NK-92 treated with Interleukin-12 subunit alpha and Interleukin-12 subunit beta, amount 100 ng/mL, for 24 hours (cell line): ENCODE measurements at places on chromosomes 7 and 10.

DNA sequence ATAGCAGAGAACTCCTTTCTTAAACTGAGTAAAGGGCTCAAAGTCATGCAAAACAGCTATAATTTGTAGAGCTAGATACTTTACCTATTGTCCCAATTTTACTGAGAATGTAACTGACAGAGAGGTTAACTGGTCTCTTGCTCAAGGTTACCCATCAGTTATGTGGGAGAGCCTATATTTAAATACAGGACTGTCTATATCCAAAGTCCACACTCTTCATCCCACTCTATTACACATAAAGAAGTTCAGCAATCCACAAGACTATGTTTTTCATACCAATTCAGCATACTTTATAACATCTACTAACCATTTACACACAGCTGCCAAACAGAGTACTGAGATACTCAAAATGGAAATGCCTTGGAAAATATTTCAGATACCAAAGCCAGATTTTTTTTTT, 100.2 kb downstream of the MICU1 start:
- DNase-seq = no peak

- no peak for DNase-seq
Measured at GRCh38 chr10:23157239-23157681, 34.9 kb upstream of the PTF1A start.

- no peak for DNase-seq
Measured at GRCh38 chr7:41039981-41040380, 662.9 kb downstream of the INHBA start.

- DNase-seq = peak; percentile 51
Measured at GRCh38 chr7:149140831-149141230, 6.4 kb upstream of the ZNF398 start.

DNA sequence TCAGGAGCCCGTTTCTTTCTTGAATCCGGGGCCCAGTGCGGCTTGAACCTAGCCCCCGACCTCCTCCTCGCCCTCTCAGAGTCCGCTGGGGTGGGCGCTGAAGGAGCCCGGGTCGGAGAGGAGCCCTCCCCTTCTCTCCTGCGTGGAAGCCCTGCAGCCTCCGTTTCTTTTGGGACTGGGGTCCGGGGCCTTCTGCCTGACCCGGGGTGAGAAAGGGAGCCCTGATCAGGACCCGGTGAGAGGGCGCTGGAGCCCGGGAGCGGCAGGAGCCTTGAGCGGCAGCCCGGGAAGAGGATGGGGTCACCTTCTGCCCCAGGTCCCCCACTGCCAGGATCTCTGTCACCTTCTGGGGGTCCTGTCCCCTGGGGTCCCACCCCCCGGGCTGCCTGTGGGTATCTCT, 162.3 kb downstream of the ZNF33B start:
- DNase-seq = no peak

- no peak for DNase-seq
Measured at GRCh38 chr7:55441002-55441401, 75.9 kb downstream of the LANCL2 start.

DNA sequence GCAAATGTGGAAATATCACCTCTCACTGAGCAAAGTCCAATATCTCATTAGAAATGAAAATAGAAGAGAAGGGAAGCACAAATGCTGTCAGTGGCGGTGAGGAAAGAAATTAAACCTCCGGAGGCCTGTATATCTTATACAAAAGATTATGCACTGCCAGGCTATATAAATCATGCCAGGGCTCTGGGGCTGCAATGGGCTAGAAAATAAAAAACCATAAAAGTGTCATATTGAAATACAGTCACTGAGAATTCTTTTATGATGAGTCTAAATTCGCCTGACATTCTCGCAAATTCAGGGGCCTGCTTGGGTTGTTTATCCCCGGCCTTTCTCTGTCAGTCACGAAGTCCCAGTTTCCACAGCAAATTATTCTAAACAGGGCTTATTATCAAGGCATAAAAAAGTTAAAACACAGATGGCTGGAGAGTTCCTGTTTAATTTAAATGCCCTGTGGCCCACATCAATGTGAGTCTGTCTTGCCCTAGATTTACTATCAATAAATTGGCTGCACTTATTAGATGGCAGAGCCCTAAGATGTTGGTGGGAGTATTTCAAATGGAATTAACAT, 193.8 kb downstream of the SNX10 start:
- DNase-seq = no peak

- DNase-seq = no peak
Measured at GRCh38 chr7:39217783-39218182, 240.1 kb downstream of the POU6F2 start.

DNA sequence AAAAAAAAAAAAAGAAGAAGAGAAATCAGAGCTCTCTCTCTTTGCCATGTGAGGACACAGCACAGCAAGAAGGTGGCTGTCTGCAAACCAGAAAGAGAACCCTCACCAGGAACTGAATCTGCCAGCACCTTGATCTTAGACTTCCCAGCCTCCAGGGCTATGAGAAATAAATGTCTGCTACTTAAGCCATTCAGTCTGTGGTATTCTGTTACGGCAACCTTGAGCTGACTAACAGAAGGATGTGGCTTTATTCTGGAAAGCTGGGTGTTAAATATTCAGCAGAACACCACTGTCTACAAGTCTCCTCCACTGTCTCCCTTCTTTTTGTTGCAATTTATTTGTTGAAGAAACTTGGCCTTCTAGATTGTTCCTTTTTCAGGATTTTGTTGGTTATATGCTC, 5.0 kb downstream of the COL26A1 start:
- no peak for DNase-seq

- DNase-seq = no peak
Measured at GRCh38 chr7:30281791-30282190, 2.6 kb upstream of the ZNRF2 start.

GRCh38 chr10:22438711-22439110, 93.4 kb downstream of the SPAG6 start:
- DNase-seq = no peak

DNA sequence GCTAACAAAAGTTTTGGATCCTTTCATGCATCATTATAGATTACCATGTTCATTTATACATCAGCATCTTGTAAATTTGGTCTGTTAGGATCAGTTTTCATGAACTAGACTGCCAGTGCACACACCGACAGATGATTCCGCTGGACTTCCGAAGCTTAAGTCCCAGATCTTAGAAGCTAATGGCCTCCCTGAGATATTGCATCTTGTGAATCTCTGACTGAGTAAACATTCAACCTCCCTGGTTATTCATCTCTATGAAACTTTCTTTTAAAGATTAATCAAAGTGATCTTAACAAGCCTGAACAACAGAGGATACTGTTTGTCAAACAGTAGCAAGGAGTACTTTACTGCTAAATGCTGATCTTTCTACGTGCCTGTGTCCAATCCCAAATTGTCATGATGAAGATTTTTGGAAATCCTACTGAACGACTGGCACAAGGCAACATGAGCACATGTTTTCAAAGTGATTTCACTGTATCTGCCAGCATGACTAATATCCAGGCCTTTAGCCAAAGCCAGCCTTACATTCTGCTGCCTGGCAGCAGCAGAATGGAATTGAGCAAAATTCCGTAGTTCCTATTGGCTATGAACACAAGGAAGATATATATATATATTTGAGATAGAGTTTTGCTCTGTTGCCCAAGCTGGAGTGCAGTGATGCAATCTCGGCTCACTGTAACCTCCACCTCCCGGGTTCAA, 91.3 kb upstream of the ANK3 start:
- DNase-seq = no peak

- no peak for DNase-seq
Measured at GRCh38 chr7:140617081-140617480, 23.5 kb downstream of the DENND2A start.

DNA sequence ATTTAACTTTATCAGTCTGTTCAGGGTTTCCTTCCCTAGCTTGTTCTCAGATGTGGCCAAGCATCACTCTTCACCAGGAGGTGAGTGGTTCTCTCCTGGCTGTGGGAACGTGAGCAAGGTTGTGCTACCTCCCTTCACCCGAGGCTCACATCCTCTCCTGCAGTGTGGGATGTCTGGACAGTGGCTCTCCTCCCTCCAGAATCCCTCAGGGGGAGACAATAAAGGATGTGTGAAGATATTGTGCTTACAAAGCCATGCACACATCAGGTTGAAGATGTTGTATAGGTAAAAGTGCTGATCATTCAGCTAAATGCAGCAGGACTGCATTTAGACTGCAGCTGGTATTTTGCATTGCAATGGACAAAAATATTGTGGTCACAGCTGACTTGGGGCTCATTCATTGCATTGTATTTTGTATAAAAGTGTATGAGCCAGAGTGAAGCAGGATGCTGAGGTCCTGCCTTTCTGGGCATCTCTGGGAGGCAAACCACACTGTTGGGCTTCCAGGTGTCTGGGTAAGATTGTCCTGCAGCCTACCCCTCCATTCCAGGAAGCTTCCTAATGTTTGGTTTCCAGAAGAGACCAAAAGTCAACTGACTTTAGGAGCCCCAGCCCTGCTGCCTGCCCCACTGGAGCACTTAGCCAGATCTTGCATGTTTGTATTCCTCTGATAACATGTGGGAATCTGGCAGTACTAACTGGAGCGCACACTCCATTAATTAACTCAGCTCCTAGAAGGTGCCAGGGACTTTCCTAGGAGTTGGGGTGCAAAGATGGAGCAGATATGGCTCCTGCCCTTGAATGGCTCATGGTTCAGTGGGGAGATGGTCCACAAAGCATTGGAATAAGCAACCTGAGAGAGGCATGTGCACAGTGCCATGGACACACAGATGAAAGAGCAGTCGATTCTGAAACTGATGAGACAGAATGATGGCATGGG, 292.5 kb upstream of the ZNF32 start:
- no peak for DNase-seq

DNA sequence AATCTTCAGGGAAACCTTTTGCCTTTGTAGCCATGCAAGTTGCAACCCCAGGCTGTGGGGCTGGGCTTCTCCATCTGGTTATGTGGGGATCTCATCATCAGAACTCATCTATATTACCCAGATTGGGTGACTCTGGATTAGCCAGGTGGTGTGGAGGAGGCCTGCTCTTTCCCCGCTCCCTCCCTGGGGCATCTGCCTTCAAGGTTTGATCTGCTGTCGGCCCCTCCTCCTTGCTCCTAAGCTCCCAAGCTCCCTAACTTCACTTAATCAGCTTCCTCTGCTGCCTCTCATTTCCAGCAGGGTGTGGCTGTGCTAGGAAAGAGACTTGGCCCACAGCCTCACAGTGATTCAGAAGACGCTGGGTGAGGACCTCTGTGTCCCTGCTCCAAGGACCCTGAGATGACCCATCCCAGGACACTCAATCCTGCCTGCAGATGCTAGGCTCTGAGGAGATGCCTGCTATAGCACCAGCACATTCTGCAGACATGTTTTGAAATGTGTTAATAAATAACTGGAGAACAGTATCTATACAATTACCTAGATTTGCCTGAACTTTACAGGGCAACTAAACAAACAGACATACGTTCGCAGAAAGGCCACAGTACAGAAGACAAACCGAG, 392.1 kb upstream of the PODXL start:
- no peak for DNase-seq

DNA sequence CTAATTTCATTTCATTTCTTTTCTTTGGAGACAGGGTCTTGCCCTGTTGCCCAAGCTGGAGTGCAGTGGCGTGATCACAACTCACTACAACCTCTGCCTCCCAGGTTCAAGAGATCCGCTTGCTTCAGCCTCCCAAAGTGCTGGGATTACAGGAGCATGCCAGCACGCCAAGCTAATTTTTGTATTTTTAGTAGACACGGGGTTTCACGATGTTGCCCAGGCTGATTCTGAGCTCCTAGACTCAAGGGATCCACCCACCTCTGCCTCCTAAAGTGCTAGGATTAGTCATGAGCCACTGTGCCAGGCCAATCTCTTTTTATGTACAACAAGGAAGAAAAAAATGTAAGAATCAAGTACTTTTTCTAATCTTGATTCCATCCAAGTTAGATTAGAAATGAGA, 10.7 kb upstream of the KMT2E start:
- DNase-seq = no peak

DNA sequence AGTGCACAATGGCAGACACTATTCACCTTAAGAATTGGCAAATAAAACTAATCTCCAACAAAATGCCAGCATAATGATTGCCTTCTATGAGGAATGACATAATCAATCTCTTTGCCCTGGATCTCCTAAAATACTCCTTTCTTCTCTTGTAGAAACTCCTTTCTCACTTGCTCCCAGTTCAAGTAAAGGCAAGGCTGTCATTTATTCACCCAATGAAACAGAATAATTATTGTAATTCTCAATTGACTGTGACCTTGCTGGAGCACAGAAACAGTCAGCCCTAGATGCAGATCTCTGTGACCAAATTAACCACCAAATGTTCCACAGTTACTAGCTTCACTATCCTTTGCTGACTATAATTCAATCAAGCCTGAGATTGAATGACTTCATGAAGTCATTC, 99.3 kb downstream of the SEMA3C start:
- DNase-seq = no peak

- DNase-seq = peak; percentile 38
Measured at GRCh38 chr10:69045441-69046300, 42.2 kb upstream of the SRGN start.

DNA sequence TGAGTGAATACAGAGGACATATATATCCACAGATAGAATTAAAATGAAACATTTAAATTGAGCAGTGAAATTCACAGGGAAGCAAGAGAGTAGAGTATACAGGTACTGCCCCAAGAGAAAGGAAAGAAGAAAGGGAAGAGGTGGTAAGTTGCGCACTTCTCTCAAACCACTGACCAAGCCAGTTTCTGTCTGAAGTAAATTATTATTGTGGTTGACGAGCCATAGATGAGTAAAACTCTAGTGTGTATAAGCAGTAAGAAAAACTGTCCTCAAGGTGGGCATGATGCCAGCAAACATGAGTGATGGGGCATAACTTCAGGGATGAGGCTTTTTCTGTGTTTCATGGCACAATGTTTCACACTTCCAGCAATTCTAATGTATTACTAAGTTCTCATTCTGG, 4.4 kb upstream of the BET1 start:
- DNase-seq = no peak

DNA sequence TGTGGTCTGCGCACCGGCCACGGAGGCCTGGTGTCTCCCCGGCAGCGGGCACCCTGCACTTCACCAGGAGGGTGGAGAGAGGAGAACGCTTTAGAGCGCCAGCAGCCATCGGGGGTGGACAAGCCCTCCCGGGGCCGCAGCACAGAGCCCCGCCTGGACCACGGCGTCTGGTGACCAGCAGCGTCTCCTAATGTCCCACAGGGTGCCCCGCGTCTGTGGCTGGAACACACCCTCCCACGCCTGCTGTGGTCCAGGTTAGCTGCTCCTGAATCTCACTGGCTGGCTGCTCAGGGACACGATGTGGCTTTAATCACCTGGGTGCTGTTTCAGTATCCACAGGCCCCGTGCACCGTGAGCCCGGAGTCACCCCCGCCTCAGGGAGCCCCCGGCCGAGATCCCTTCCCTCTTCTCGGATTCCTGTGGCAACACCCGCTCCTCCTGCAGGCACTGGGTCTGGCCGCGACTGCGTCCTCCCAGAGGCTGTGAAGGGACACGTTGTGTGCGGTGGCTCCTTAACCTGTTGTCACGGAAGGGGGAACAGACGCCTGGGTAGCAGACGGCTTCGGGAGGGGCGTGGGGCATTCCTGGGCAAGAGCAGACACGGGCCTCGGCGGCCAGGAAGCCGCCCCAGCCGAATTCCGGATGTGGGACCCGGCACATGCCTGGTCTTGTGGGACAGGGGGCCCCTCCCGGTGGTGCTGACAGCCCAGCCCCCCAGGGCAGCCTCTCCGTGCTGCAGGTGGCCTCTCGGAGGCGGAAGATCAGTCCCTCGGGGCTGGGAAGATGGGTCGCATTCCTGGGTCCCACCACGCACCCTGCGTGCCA, 78.9 kb downstream of the FOXL3 start:
- no peak for DNase-seq

- no peak for DNase-seq
Measured at GRCh38 chr7:30223896-30224295, 60.5 kb upstream of the ZNRF2 start.
